Cardiac muscle cell (in vitro differentiated cells and primary cell): ENCODE measurements at places on chromosomes 2 and 18. TPM values are rescaled to one million over a fixed set of nuclear protein-coding genes. Genes with fewer than 3 reads are reported as not detected.
A peak's percentile ranks its signal among the peaks of the same experiment; 100 is the strongest.

The SERPINB2 gene
- total RNA-seq, result not detected in 2 replicates

The TTC39C gene
- total RNA-seq, result 6.0 and 6.9 TPM in 2 replicates

DNA sequence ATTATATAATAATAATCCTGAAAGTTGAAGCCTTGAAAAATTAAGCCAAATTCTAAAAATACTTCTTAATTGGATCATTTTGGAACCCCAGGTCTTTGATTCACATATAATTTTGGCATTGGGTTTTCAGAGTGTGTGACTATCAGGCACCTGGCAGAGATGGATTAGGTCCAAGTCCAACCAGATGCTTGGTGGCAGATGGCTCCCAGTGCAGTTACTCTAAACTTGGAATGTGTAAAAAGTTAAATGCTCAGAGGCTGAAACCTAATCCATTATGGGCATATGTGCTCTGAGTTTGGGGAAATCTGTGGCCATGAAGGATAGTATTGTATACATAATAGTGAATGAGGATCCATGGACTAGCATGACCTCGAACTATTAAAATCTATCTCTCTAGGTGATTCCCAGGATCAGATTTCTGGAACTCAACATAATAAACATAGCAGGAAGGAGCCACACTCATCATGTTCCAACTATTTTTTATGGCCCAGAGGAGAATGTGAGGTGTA is 333.0 kb downstream of the RPRM start:
- DNase-seq, result no peak

GRCh38 chr2:107737756-107738155 is 88.9 kb upstream of the RGPD4 start:
- DNase-seq, result no peak

DNA sequence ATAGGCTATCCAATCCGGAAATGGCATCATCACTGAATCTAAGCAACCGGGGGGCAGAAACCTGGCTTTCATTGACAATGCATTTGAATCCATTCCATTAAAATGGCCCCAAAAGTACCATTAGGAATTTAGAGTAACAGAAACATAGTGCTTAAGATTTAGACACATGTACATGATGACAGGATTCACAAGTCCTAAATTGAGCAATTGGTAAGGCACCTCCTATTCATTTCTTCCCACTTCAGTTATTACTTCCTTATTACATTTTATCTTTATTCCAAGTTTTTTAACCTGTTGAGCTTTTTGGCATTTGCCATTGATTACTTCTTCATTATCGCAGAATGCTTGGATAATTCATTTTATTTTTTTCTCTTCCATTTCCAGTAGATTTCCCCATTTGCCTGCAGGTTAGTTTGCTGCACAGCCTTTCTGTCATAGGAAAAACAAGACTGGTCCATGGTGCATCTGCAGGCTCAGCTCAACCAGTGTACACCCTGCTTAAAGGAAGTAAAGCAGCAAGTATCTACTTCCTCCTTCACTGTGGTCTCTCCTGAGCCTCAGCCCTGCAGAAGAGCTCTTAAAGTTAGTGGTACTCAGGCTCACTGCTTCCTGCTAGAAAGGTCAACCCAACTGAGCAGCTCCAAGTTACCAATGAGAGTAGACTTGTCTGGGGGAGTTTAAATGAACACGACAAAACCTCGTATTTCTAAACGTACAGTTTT is 89.2 kb downstream of the DOCK10 start:
- no peak for DNase-seq

- peak; percentile 66 for DNase-seq
Measured at GRCh38 chr2:68925295-68925896, 27.3 kb downstream of the GKN2 start.

- no peak for DNase-seq
Measured at GRCh38 chr2:32865399-32866068, 81.2 kb upstream of the LTBP1 start.

DNA sequence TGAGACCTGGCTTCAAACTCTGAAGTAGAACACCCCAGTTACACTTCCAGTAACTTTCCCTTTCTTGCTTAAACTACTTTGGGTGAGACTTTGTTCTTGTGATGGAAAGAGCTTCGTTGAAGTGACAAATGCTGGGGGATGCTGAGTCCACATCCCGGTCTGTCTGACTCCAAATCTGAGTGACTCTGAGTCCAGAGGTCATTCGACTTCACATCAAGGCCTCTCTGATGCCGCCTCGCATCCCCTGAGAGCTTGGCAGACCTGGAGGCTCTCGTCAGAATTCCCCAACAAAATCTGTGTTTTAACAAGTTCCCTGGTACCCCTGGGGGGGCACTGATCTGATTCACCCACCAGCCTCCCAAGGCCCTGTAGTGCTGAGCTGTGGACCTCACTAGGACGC is 31.6 kb upstream of the ROCK2 start:
- DNase-seq, result no peak

DNA sequence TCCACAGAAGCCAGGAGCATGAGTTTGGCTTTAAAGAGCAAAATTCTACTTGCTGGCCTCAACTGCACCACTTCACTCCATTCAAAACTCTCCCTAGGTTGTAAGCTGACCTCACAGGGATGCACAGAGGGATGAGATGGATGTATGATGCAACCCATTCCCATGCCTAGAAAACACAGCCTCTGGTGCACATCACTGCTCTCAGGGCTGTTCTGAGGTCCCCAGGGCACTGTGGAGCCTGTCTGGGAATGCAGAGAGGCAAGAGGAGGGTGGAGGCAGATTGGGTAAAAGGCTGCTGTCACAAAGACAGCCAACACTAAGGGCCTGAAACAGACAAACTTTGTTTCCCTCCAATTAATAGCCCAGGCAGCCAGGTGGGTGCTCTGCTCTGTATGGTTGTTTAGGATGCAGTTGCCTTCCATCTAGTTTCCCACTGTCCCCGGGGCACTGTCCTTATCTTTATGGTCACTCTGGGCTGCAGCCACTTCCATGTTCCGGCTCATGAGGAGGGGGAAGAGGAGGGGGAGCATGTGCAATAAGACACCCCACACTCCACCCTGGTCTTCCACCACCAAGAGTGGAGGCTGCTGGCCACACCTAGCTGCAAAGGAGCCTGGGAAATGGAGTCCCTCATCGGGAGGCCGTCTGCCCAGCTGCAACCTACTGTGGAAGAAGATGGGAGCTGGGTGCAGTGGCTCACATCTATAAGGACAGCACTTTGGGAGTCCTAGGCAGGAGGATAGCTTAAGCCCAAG is 7.0 kb downstream of the GPR45 start:
- DNase-seq, result no peak

GRCh38 chr2:191246820-191247380 is 1.7 kb downstream of the MYO1B start:
- peak; percentile 24 for DNase-seq

DNA sequence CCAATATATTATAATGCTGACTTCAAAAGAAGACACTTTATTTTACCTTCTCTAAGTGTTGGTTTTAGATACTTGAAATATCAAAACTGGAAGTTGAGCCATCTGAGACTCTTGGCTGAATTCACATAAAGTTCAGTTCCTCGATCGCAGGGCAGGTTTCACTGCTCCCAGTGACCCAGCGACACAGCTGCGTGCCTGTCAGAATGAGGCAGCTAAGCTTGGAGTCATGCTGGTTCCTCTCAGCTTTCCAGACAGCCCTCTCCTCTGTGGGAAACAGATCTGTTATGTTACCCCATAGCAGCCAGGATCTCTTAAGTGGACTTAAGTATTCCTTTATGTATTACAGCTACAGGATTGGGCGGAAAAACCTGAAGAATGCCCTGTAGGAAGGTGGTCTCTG is 142.8 kb upstream of the ALPP start:
- peak; percentile 23 for DNase-seq

DNA sequence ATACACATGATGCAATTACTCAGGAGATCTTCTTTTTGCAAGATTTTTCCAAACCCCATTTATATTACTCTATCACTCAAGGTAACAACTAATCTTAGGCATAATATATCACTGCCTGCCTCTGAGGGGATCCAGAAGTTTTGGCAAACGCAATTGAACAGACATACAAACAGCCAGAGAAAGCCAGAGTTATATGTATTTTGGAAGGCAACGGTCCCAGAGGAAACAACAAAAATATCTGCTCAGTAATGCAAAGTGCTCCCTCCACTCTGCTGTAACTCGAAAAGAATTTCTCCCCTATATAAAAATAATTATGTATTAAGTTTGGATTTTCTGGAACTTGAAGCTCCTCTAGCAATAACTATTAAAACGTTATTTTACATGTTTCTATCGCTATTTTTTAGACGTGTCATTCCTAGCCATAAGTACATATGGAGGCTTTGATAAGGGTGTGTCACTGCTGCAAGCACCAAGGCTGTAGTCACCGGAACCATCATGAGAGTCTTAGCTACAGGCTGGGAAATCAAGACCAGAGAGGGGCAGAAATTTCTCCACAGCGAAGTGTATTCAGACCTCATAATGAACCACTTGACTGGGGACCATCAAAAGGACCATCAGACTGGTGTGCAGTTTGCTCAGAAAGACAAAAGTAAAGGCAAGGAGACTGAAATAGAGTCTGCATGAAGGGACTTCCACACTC is 3.7 kb upstream of the GKN1 start:
- DNase-seq, result no peak

DNA sequence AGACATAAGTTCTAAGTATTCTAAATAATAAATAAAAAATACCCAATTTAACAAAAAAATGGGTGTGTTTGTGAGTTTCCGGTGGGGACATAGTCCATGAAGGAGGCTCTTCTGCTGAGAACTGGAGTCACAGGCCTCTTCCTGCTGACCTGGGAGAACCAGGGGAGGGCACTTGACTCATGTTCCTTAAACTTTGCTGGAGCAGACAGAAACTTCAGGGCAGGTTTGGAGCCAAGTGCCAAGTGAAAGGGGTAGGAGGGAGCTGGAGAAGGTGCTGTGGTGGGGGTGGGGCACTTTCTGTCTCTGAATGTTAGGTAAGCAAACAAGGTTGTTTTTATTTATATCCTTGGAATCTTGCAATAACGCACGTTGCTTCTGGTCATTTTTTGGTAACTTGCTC is 78.8 kb upstream of the TTN start:
- no peak for DNase-seq

GRCh38 chr2:167908786-167909185 is 338.6 kb downstream of the STK39 start:
- no peak for DNase-seq

- no peak for DNase-seq
Measured at GRCh38 chr2:55161295-55162210, 70.5 kb downstream of the CLHC1 start.
